HCT116 (cell line): ENCODE measurements at places on chromosomes 6 and 20.

- no peak for DNase-seq
Observed at GRCh38 chr6:54403096-54403495, 94.9 kb downstream of the TINAG start.

- DNase-seq, result no peak
Observed at GRCh38 chr6:43074847-43075669, 1.1 kb upstream of the PTK7 start.

DNA sequence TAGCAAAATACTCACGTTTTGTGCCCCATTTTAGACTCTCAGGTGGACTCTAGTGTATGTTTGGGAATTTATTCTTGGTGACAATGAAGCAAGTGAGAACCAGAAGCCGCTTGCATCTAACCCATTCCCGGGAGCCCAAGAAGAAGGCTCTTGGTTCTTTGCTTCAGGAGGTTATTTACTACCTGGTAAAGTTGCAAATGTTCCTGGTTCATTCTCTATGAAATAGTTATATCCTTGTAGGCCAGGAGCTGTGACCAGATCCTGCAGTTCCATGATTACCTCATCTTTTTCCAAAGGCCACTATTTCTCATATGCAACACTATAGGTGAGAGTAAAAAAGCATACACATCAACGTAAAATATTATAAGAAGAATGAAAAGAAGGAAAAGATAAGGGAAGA lies 60.9 kb upstream of the FABP7 start:
- DNase-seq, result no peak

DNA sequence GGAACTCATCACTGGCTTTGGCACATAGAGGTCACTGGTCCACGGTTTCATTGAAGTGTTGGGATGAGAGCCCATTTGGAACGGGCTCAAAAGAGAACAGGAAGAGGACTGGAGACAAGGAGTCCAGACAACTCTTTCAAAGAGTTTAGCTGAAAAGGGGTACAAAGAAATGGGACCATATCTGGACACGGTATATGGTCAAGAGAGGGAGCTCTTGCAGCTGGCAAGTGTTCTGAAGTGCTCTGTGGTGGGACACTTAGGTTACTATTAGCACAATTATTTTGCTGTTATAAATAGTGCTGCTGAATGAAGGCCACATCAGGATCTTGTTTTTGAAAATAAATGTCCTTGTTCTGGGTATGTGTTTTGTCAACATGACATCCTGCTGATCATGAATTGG lies 4.6 kb downstream of the SGK2 start:
- no peak for DNase-seq

DNA sequence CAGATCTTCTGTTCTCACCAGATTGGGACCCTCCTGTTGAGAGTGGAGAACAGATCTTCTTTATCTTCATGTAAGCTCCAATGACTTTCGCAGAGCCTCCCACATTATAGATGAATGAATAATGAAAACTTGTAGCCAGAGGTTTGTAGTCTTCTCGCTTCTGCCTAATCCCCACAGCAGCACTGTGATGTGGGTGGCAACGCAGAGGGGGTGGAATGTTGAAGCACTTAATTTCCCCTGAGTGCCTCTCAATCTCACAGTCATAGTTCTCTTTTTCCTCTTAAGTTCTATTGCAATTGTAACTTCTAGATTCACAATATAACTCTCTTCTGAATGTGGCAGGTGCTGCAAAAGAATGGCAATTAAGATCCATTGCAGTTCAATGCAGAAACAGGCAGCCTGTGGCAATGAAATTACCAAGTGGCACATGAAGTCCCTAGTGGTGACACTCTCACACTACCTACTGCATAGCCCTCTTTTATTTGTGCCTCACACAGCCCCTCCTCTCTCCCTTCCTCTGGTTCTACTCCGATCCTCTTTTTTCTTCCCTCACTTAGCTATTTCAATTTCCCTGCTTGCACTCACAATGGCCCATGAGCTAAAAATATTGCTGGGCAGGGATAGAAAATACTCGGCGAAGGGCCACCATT lies 281.9 kb downstream of the UBE3D start:
- no peak for DNase-seq

GRCh38 chr6:7692453-7692784 lies 33.5 kb upstream of the BMP6 start:
- DNase-seq, result no peak

GRCh38 chr6:88013554-88013953 lies 34.1 kb upstream of the SPACA1 start:
- DNase-seq, result no peak

DNA sequence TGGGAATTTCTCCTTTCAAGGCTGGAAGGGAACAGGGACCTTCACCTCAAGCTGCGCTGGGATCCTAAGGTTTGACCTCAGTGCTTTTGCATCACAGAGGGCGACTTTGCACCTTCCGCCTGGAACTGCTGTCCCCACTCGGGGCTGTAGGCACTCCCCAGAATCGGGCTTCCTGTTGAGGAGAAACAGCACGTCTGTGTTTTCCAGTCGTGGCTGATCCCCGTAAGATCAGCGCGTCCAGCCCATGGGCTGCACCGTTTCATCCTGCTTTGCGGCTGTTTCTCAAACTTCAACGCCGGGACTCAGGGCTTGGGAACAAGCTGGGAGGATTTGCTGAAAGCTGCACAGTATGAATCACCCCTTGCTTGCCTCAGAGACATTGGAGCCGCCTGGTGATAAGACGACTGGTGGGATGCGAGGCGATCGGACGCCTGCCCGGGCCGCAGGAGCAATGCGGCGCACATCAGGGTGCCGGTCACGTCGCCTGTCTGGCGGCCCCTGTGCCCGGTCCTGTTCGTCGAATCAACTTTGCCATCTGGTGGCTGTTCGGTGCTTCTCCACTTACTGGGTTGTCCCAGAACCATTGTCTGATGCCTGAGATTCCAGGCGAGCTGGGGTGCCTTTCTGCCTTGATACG lies 53.6 kb upstream of the FRMD1 start:
- no peak for DNase-seq

DNA sequence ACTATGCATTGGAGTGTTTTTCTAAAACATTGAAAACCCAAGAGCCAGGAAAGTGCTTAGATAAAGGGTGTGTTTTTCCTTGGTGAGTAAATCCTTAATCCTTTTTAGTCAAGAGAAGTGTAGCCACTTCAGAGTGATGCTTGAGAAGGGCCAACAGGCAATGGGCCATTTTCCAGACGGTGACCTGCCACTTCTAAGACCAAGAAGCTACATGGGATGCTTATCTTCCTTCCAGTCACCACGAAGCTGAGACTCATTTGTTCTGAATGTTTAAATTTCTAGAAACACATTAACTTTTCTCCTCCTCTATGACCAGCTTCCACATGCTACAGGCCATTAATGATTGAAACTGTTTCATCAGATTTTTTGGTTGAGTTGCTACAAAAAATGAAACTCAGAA lies 34.4 kb upstream of the NHSL1 start:
- no peak for DNase-seq

- no peak for DNase-seq
Observed at GRCh38 chr6:155765275-155766194, 309.9 kb upstream of the NOX3 start.

- no peak for DNase-seq
Observed at GRCh38 chr6:160129881-160130615, 8.4 kb downstream of the SLC22A1 start.

- no peak for DNase-seq
Observed at GRCh38 chr6:143596866-143597265, 80.9 kb upstream of the PHACTR2 start.

- DNase-seq, result no peak
Observed at GRCh38 chr20:33065785-33066184, 12.1 kb downstream of the BPIFB3 start.

- DNase-seq, result no peak
Observed at GRCh38 chr20:5590899-5591298, 159.3 kb upstream of the SHLD1 start.
